Fibroblast of villous mesenchyme (primary cell): ENCODE measurements at places on chromosomes 7 and 10. TPM values are rescaled to one million over a fixed set of nuclear protein-coding genes. Genes with fewer than 3 reads are reported as not detected.

ATE1 gene
- 18.4 and 33.2 TPM in 2 replicates for total RNA-seq

CALCR gene
- under 0.01 TPM in 1 of 2 replicates, not detected in the other for total RNA-seq

MOGAT3 gene
- total RNA-seq: not detected in 2 replicates

ZNF438 gene
- 2.9 and 4.7 TPM in 2 replicates for total RNA-seq

SSBP1 gene
- total RNA-seq: 105 and 111 TPM in 2 replicates

ADAM8 gene
- 2.3 and 7.8 TPM in 2 replicates for total RNA-seq

OPALIN gene
- total RNA-seq: not detected in 2 replicates

NXPH1 gene
- not detected in 2 replicates for total RNA-seq

PARD3 gene
- 38.7 and 44.0 TPM in 2 replicates for total RNA-seq

ELMO1 gene
- total RNA-seq: under 0.01 TPM in 1 of 2 replicates, not detected in the other

PTPRZ1 gene
- 0.43 TPM in 1 of 2 replicates, not detected in the other for total RNA-seq
